Activated CD8-positive, alpha-beta T cell treated with anti-CD3 and anti-CD28 coated beads, Interleukin-2, amount 10 ng/mL, durations not matched to agents 7 days and 5 days (primary cell): ENCODE measurements at places on chromosomes 12 and 14.

DNA sequence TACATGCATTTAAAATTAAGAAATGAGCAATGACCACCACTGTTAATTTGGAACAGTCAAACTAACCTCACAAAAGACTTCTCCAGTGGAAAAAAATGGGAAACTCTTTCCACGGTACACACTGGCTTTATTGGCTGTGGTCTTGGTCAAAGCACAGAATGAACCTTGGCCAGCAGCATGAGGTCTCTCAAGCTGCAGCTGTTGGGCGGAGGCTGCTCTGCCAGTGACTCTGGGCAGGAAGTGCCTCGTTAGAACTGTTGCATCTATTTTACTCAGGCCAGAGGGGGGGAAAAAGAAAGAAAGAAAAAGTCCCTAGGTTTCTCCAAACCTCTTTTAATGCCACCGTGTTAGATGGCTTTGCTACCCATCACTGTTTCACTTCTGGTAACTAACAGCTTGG is 279.8 kb upstream of the DIO2 start:
- DNase-seq = peak; percentile 20

DNA sequence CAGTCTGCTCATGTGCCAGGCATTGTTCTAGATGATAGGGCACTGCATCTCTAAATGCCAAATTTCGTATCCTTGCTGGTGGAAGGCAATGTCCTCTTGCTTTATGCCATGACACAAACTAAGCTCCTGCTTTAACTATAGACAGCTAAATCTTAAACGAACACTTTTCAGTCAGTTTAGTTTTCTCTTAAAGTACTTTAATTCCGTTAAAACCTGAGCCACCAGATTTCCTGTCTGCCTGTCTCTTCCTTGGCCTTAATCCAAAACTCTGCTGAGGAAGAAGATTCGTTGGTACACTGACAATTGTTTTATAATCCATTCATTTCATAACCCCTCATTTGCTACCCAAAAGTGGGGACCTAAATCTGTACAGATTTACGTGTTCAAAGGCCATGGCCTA is 194.4 kb upstream of the BCL2L14 start:
- DNase-seq = no peak

DNA sequence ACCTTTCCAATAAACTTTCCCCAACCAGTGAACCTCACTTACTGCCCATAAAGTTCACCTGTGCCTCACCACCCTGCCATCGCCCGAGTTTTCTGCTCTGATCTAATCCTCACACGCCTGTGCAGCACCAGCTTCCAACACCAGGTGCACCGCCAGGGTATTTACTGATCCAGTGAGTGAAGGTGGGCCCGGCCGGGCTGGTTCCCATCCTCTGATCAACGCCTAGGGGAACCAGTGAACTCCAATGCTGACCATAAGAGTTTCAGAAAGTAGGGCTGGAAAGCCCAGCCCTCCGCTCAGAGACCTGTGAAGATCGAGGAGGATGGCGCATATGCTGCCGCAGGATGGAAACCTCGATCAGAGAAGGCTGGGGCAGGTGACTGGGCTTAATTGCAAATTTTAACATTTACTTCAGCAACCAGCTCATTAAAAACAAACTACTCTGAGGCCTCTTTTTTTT is 685 bp upstream of the MYL6B start:
- DNase-seq = peak; percentile 80

- DNase-seq = peak; percentile 31
Measured at GRCh38 chr12:128976120-128976738, 123.0 kb downstream of the GLT1D1 start.

DNA sequence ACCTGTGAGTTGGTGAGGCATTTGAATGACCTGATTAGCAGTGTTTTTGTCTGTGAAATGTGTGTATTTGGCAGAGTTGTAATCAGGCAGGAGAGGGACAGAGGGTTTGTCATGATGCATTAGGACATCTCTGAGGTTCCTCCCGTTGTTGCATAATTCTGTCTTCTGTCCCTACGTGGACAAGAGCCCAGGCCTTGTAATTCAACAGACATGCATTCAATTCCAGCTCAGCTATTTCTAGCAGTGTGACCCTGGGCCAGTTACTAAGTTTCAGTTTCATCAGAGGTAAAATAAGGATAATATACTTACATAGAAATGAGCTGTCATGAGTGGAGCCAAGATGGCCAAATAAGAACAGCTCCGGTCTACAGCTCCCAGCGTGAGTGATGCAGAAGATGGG is 208.6 kb downstream of the SLC38A4 start:
- DNase-seq = no peak

- DNase-seq = no peak
Measured at GRCh38 chr14:56237398-56237797, 119.2 kb downstream of the PELI2 start.

GRCh38 chr12:68789144-68789878 is 18.7 kb upstream of the MDM2 start:
- DNase-seq = no peak

- DNase-seq = peak; percentile 91
Measured at GRCh38 chr14:106518054-106518943, 991.9 kb downstream of the TMEM121 start.

DNA sequence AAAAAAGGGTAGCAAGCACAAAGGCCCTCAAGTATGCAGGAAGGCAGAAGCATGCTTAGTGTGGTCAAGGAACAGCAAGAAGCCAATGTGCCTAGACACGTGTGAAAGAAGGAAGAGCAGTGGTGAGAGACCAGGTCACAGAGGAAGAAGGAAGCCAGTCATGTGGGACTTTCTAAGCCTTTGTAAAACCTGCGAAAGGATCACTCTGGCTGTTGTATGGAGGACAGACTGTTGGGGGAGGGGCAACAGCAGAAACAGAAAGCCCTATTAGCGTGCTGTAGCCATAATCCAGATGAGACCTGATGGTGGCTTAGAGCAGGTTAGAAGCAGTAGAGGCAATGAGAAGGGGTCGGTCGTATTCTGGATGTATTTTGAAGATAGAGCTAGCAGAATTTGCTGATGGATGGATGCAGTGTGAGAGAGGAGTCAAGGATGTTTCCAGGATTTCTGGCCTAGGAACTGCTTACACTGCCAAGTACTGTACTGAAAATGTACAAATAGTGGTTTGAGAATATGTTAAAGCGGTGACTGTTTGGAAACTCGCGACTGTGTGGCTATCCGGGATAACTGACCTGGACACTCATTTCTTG is 5.7 kb upstream of the MLF2 start:
- no peak for DNase-seq

DNA sequence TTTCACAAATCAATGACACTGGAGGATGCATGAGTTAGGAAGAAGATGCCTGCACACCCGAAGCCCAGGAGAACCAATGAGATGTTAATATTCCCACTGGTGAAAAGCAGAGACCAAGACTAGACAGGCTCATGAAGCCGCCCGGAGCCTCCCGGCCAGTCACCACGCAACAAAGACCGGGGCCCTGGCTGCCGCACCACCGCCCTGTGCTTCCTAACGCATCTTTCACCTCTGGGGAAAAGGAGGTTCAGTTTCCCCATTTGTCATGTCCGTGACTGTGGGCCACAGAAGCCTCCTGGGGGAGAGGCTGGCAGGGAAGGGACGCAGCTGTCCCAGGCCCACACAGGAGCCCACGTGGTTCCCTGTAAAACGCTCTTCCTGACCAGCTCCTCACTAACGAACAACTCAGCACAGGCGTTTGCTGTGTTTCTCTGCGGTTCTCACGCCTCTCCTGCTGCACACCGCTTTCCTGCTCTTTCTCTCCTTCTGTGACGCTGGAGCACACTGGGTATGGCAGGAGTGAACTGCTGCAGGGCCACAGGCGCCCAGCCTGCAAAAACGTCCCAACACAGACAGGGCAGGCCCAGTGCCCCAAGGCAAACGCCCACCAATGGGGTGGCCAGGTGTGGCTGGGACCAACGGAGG is 10.8 kb downstream of the RIMBP2 start:
- DNase-seq = no peak

DNA sequence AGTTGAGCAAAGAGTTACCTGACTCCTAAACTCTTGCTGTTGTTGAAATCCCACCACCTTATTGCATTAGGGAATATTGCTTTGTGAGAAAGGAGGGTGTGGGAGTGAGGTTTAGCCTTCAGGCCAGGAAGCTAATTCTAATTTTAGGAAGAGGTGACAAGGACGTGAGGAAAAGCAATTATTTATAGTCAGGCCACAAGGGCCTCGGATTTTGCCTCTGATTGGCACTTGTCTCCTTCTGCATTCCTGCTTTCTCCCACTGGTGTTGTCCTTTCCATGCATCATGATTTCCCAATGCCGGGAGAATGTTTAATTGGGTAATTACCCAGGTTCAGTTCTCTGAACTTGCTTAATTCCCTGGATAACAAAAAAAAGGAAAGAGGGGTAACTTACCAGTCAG is 37.9 kb upstream of the SLC38A2 start:
- no peak for DNase-seq

DNA sequence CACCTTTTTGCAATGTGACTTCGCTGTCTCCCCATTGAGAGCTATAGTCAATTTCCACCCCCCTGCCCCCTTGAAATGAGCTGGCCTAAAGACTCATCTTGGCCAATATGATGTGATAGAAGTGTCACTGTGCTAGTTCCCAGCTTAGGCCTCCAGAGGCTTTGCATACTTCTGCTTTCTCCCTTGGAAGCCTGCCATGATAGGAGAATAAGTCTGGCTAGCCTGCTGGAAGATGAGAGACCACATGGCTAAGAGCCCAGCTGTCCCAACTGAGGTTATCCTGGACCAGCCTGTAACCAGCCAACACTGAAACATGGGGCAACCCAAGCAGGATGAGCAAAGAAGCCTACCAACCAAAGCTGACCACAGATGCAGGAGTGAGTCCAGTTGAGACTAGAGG is 196.9 kb downstream of the GRIN2B start:
- DNase-seq = no peak

GRCh38 chr12:38664661-38665269 is 240.6 kb downstream of the CPNE8 start:
- no peak for DNase-seq

GRCh38 chr12:101064721-101065120 is 145.3 kb downstream of the SLC5A8 start:
- DNase-seq = no peak

- DNase-seq = no peak
Measured at GRCh38 chr12:25723336-25723735, 170.3 kb upstream of the LMNTD1 start.

- no peak for DNase-seq
Measured at GRCh38 chr14:59631237-59631636, 54.6 kb upstream of the CCDC175 start.

GRCh38 chr12:101761350-101761749 is 22.1 kb upstream of the SYCP3 start:
- DNase-seq = no peak

DNA sequence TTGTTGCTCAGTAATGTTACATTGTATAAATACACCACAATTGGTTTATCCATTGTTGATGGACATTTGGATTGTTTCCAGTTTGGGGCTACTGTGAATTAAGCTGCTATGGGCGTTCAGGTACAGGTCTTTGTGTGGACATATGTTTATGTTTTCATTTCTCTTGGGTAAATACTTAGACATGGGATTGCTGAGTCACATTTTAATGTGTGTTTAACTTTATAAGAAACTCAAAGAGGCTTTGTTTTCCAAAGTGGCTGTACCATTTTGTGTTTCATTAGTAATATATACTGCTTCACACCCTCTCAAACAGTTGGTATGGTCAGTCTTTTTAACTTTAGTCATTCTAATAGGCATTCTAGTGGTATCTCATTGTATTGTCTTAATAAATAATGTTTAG is 225.0 kb downstream of the SPTSSA start:
- no peak for DNase-seq

DNA sequence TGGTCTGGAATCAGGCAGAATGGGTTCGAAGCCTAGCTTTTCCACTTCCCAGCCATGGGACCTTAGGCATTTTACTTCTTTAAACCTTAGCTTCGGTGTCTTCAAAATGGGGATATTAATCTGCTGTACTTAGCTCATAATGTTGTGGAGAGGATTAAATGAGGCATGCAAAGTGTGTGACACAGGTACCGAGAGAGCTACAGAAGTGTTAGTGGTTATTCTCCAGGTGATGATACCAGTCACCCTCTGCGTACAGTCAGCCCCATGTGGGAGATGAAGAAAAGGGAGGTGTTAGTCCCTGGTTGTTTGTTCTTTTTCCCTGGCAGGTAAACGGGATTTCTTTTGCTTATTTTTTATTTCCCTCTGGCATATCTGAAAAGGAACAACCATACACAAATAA is 212.1 kb downstream of the PHLDA1 start:
- DNase-seq = no peak

- no peak for DNase-seq
Measured at GRCh38 chr12:102971227-102971626, 13.8 kb downstream of the ASCL1 start.

GRCh38 chr14:35470755-35471154 is 63.2 kb upstream of the INSM2 start:
- no peak for DNase-seq

DNA sequence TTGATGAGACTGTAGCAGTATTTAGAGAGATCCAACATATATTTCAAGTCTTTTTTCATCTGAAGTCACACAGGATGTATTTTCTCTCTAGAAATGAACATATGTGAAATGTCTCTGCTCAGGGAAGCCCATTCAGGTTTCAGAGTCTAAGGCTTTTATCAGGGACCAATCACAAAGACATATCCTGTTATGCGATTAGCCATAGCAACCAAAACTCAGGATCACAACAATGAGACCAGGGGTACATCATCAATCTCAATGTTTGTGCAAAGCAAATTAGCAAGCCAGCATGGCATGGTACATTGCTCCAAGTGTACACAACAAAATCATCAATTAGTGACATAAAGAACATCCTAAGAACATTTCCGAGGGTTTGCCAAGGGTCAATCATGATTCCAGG is 99.2 kb upstream of the AMN1 start:
- no peak for DNase-seq

DNA sequence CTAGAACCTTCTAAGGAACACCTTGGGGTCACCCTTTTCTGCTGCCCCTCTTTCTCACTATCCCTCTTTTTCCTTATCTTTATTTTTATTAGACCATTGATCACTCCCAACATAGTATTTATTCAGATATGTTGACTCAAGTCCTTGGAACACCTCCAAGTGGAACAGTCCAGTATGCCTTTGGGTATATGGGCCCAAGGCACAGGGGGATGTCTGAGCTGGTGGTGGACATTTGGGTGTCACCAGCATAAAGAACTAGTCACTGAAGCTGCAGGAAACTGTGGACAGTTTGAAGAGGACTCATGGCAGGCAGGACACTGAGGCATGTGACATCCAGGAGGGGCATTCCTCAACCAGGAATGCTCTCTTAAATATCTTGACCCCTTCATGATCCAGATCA is 105.6 kb downstream of the VEZT start:
- no peak for DNase-seq

DNA sequence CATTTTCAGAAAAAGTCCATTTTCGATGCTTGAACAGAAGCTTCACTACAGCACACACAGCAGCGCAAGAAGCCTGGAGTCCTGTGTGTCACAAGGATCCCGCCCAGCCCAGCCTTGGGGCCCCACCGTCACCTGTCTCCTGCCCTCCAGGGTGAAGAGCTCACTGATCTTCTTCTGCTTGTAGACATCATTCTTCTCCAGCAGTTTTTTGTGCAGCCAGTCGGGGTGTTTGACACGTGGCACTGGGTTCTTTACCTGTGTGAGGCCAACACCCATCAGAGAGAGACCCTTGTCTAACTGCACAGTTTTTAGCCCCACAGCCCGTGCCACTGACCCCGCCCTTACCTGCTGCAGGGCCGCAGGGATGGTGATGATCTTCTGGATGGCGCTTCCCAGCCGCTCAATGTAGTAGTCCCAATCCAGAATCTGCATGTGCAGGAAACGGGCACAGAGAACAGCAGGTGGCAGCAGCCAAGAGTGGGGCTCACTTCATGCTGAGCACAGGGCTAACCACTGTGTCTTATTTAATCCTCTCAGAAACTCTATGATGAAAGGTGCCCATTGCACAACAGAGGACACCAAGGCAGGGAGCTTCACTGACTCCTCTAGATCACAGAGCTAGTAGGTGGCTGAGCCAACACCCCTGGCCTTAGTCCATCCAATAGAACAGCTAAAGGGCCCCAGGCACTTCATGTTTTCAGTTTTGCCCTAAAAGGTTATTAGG is 30.0 kb downstream of the POLE start:
- no peak for DNase-seq
